ENCODE measurements at places on chromosomes 5 and 9.
A peak's percentile ranks its signal among the peaks of the same experiment; 100 is the strongest.

DNA sequence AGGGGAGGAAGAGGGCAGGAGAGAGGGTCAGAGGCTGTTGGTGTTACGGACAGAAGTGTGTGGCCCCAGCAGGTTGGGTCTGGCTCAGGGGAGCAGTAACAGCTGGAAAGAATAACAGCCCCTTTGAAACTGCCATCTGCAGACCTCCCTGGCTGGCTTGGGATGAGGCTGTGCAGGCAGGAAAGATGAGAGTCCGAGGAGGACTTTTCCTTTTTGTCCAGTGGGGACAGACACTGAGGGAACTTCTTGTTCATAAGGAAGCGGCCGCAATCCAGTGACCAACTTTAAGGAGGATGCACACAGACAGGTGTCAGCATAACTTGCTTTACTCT is 14.8 kb upstream of the PLEKHG4B start:
- DNase-seq, result no peak

DNA sequence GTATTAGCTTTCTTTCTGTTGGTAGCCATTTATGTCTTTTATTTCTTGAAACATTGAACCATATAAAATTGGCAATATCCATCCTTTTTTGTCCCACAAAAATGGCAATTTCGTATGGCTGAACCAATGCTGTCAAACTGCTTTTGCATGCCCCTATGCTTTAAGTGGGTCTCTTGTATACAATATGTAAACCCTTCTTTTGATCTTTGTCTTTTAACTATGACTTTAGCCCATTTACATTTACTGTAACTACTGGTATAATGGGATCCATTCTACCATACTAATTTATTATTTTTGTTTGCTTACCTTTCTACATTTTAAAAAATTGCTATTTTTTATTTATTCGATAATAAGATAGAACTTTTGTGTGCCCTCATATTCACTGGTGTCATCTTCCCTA is 93.4 kb downstream of the TENT4A start:
- no peak for DNase-seq

DNA sequence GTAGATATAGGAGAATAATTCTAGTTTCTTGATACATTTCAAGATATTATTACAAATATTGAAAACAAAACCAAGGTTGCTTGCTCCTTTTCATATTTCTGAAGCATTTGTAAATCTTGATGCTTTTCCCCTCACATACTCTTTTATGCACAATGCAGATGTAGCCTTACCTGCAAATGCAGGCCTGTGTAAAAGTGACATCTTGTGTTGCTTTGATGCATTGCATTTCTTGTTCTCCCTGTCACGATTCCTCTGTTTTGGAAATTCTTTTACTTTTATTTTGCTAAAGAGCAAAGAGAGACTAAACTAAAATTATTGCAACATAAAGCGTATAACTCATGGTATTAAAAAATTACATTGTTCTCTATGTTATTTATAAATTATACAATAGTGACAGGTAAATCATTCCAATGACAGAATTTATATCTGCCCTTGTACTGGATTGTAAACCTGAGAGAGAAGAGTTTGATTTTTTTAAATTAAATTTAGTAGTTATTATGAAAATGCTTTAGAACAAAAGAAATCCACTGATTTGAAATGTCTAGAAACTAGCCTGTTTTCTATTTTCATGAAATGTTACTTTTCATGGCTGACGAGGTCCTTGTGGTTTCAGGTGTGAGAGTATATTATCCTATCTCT is 970.0 kb downstream of the MAT2B start:
- peak; percentile 32 for DNase-seq

- no peak for DNase-seq
Observed at GRCh38 chr9:14148501-14149103, 165.3 kb downstream of the NFIB start.

DNA sequence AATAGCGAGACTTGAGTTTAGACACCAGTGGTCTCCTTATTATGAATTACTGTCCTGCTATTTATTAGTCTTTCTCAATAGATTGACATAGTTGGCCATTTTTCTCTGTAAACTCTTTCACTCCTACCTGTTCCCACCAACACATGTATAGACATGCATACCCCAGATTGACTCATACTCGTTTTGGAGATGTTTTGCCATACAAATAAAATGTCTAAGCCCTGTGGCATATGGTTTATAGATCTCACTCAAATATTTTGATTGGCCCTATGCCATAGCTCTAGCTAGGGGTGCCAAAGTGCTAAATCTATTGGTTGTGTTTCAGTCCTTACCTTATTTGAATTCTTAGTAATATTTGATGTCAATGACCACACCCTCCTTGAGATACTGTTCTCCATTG is 42.3 kb downstream of the CAMK4 start:
- no peak for DNase-seq

GRCh38 chr5:34639852-34640626 is 16.1 kb upstream of the RAI14 start:
- DNase-seq, result no peak

GRCh38 chr5:145906401-145906800 is 30.0 kb upstream of the SH3RF2 start:
- DNase-seq, result no peak

- DNase-seq, result no peak
Observed at GRCh38 chr5:131877873-131878272, 67.6 kb downstream of the MEIKIN start.

GRCh38 chr9:92592946-92593861 is 57.4 kb upstream of the ECM2 start:
- DNase-seq, result no peak

GRCh38 chr9:97243606-97244005 is 63.9 kb upstream of the CCDC180 start:
- DNase-seq, result no peak

GRCh38 chr5:155066886-155067595 is 53.5 kb downstream of the KIF4B start:
- no peak for DNase-seq

DNA sequence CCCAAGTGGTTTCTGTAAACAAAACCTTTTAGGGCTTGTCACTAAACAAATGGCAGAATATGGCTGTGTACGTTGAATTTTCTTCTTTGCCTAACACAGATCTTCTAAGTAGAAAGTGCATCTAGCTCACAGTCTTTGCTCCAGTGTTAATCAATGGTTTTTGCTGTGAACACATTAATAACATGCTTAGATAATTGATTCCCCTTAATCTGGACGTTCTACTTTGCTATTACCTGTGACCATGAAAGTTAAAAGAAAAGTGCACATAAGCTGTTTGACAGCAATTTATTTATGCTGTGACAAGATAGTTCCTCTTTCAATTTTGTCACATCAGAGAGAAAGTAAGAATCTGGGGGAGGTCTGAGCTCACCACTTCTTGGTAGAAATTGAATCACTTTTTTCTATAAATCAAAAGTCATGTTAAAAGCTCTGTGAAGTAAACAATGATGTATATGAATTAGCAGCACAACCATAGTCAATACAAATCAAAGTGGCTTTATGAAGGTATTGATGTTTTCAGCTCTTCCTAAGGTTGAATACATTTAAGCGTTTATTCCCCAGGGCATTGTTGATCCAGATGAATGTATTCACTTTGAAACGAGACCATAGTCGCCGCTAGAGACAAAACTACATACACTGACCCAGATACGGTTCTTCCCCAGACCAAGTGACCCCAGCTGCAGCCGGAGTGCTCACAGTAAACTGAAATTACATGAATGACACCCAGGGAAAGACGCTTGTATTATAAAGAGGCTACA is 174.6 kb upstream of the ZNF608 start:
- no peak for DNase-seq

GRCh38 chr9:8329561-8330283 is 530.1 kb upstream of the DMAC1 start:
- DNase-seq, result peak; percentile 23

Data from mesendoderm (in vitro differentiated cells).